ENCODE measurements at places on chromosomes 2 and 18.

- DNase-seq = no peak
Measured at GRCh38 chr2:149185942-149186490, 144.4 kb upstream of the LYPD6 start.

DNA sequence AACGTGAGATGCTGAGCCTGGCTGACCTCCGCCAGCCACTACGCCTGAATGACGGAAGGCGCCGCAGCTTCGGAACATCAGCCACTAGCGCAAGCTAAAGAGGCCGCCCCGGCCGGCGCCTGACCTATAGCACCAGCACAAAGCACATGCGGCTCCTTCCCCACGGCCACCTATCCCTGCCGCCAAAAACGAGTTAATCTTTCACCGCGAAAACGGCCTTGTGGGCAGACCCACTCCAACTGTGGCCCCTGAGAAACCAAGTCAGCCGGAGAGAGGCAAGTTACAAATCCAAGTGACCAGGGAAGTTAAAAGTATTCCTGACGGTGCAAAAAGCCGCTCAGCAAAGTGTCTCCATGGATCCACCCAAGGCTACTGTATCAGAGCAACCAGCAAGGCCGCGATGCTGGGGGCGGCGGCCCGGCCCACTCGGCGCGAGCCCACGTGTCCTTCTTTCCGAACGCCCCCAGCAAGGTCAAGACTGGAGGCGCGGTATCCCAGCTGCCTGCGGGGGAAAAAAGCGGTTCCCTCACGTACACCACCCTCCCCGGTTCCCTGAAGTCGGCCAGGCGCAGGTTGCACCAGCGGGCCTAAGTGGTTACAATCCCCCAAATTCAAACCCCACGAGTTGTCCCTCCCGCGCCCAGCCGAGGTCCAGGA lies 575 bp downstream of the HSPD1 start:
- peak; percentile 30 for DNase-seq

DNA sequence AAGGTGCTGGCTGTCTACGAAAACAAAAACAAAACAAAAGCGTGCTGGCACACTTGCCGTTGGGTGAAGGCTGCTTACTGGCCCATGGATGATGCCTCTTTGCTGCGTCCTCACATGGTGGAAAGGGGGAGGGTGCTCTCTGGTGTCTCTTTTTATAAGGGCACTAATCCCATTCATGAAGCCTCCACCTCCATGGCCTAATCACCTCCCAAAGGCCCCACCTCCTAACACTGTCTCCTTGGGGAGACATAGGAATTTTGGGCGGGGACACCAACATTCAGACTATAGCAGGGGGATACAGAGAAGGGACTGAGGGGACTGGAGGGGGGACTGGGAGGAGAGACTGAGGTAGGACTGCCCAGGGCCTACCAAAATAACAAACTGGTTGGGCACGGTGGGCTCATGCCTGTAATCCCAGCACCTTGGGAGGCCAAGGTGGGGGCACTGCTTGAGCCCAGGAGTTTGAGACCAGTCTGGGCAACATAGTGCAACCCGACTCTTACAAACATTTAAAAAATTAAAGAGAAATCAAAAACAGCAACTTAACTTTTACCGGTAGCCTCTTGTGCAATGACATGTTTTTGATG lies 14.5 kb downstream of the PTMA start:
- DNase-seq = no peak

DNA sequence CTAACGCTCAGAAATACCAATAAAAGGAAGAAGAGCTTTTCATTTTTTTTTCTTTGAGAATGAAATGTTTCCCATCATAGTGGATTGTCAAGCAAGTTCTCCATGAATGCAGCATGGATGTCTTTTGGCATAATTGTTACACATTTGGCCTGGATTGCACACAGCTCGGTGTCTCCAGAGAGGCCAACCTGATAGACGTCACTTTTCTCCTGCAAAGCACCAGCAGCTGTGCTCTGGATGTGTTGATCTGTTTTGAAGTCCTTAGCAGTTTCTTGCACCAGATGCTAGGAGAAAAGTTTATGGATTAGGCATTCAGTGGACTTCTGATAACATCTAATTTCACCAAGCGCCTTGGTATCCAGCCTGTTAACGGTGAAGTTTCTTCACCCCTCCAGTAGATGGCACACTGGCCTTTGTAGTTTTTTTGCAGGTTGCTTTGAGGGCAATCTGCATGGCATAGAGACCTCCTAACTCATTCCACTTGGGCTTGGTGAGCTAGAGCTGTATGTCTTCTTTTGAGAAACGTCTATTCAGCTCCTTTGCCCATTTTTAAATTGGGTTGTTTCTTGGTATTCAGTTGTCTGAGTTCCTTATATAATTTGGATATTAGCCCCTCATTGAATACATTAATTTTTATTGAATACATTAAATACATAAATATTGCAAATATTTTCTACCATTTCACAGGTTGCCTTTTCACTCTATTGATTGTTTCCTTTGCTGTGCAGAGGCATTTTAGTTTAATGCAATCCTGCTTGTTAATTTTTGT lies 59.7 kb downstream of the PTH2R start:
- peak; percentile 5 for DNase-seq

DNA sequence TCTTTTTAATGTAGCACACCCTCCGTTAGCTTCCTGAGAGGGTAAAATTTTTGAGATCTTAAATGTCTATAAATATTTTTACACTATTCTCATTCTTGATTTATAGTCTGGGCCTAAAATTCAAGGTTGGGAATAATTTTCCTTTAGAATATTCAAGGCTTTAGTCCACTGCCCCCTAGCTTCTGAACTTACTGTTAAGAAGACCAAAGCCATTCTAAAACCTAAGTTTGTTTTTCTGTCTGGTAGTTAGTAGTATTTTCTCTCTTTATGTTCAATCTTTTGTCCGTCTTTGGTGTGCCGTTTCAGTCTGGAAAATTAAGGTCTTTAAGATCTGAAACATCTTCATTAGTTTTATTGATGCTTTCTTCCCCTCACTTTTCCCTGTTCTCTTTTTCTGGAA lies 14.5 kb downstream of the OSBPL6 start:
- no peak for DNase-seq

DNA sequence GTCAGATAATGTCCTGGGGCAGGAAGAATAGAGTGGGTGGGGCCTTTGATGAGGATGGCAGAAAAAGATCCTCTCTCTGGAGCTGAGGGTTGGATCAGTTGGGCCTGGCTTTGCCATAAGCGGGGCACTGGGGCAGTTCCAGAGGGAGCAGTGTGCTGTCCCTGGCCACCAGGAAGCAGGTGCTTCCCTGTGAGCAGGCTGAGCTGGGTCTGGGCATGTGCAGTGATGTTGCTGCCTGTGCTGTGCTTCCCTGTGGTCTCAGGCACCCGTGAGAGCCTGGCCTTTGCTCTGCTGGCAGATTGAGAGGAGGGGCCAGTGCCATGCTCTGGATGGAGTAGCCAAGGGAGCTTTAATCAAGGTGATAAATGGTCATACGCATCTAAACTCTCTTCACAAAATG lies 14.6 kb upstream of the NPPC start:
- DNase-seq = no peak

DNA sequence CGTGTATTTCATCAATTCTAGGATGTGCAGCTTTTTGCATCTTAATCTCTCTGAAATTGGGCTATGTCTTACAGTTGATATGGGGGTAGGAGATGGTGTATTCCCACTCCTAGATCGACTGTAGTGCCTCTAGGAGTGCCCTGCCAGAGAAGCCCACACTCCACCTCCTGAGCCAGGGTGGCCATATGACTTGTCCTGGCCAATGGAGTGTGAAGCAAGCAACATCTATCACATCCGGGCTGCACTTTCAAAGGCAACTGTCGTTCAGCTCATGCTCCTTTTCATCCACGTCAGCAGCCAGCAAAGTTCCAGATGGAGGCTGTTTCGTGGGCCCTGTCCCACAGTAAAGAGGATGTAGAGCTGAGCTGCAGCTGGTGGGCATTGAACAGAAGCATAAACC lies 149.4 kb upstream of the SLC1A4 start:
- peak; percentile 47 for DNase-seq

DNA sequence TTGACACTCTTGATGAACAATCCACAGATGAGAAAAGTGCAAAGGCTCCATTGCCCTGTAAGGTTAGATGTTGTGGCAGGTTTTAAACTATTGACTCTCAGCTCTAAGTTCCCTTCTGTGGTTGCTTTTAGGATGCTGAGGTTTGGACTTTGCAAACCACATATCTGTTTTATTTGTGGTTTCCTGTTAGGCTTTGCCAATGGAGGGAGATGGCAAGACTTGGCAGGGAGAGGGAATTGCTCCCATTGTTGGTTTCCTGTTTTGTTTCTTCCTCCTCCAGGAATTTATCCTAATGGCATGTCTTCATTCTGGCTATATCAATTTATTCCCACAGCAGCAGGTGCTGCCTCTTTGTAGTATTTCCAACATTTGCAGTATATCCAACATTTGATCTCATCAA lies 772.3 kb downstream of the LRRTM4 start:
- DNase-seq = no peak

GRCh38 chr18:12049978-12050811 lies 43.4 kb upstream of the ANKRD62 start:
- peak; percentile 56 for DNase-seq

DNA sequence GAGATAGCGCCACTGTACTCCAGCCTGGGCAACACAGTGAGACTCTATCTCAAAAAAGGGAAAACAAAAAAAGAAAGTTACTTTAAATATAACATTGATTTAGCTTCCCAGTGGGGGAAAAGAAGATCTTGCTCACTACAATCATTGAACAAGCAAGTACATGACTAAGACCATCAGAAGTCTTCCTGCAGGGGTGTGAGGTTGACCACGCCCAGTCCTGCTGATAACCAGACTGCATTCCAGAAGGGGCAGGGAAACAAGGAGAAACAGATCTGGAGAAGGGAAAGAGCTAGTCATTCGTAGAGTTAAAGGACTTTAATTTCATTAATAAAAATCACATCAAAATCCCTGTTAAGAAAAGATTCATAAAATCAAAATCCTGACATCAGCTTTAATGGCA lies 77.5 kb downstream of the EPHA4 start:
- DNase-seq = no peak

DNA sequence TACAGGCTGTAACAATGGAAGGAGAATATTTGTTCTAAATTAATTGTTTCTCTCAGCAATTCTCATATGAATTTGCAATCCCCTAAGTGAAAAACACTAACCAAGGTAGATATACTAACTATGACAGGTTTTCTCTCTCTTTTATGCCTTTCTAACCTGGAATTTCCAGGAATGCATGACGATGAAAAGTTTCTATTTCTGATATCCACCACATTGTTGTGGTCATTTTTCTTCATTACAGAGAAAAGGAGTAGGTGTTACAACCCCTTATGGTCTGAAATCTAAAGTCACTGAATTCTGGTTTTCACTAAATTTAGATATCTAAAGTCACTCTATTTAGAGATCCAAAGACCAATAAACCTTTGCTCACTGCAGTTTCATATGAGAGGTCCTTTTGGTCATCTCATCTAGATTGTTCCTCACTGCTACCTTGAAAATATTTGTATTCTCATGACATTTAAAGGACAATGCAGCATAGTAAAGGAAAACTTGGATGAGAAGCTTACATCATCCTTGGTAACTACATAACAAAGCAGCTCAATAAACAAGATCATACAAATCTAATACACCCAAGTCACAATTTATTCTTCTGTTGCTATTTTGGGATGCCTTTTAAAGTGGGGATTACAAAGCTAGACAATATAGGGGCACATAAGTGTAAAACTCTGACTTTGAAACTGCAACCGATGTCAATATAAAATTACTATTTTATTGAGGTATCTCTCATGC lies 85.8 kb downstream of the TCF4 start:
- DNase-seq = peak; percentile 55

DNA sequence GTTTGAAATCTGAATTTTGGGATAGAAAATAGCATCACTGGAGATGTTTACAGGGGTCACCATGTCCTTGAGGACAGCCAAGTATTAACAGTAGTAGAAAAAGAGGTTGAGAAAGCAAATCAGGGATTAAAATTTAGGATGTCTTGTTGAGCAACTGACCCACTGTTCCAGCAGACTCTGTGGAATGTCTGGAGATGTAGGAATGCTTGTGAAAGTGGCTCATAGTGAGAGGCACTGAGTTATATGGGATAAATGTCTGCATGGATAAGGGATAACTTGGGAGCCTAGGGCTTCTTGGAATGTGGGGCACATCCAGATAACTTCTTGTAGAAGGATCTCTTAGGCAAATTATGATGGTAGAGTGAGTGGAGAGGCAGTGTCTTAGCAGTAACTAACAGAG lies 495.0 kb downstream of the TMX3 start:
- peak; percentile 79 for DNase-seq

DNA sequence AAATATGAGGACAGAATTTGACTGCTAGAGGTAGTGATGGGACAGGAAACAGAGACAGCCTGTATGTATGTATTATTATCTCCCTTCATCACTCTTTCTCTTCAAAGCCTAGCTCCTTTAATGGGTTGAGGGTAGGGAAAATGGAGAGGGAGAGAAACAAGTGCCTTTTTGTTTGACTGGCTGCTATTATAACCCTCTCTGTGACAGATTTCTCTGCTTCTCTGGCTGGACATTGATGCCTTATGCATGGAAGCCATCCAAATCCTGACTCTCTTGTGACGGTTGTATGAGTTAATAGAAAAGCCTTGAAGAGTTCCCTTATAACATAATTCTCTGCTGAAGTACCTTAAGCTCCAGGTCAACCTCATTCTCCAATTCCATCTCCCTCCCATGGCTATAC lies 118.5 kb upstream of the COL5A2 start:
- peak; percentile 49 for DNase-seq

DNA sequence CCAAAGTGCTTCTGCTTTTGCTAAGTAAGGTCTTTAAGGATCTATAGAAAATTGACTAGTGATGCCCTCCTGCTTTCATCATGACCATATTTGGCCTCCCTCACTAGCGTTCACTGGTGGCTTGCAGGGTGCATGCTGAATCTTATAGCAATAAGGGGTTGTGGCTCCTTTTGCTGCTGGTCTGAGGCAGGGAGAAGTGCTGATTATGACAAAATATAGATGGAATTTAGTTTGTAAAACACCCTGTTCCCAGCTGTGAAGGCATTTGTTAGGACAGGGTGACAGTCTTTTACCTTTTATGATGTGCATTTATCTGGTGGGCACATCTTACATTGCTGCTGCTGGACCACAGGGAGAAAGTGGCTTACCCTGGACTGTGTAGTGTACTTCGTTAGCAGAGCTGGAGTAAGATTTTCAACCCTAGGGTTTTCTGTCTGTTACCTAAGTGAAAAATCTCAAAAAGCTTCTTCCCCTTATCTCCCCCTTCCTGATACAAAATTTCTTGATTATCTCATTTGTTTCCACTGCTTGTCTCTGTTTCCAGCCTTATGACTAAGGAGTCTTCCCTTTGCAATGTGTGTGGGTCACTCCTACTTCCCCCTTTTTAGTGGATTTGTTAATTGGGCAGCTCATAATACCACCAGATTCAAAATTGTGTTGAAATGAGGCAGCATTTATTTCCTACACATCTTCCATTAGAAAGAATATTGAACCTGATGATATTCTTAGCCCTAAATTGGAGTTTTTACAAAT lies 21.2 kb upstream of the RPL37A start:
- DNase-seq = no peak
